NCI-H1417 treated with DMSO at 0.1 percent for 48 hours (cell line): ENCODE measurements at places on chromosomes 12 and 14.

GRCh38 chr12:30730011-30730410, 24.7 kb downstream of the CAPRIN2 start:
- no peak for DNase-seq

GRCh38 chr12:90995010-90995409, 9.8 kb downstream of the EPYC start:
- no peak for DNase-seq

DNA sequence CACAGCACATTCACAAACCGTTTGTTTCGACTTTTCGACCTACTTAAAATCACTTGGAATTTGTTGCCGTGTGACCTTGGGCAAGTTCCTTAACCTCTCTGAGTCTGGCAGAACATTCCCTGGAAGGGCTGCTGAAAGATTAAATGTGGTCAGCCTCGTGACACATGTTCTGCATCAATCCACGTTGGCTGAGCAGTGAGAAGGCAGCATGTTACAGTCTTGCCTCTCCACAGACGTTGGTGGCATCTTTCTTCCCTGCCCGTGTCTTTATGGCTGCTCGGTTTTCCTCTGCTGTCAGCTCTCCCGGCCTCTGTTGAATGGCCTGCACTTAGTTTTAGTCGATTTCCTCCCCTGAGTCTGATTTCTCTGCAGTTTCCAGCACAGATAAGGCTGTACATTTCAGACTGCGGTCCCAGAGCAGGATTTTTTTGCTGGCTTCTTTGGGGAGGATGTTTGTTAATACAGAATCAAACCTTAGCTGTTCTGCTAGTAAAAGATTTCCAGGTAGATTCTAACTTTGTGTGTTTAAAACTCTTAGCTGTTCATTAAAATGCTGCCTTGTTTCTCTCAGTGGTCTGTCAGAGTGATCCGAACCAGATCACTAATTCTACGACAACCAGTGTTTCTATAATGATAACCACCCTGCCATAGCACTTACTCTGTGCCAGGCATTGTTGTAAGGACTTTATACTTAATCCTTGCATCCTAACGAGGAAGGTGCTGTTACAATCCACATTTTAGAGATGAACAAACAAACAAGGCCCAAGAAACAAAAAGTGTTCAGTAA, 217.1 kb downstream of the CHST11 start:
- DNase-seq = no peak

- no peak for DNase-seq
Observed at GRCh38 chr12:67508830-67509229, 139.7 kb upstream of the DYRK2 start.
